ENCODE measurements at places on chromosomes 16 and 17.

GRCh38 chr16:53209429-53209828 lies 154.6 kb downstream of the CHD9 start:
- DNase-seq, result no peak

GRCh38 chr17:78723001-78723796 lies 58.9 kb downstream of the CYTH1 start:
- DNase-seq, result no peak

GRCh38 chr16:8127070-8127469 lies 463.2 kb downstream of the TMEM114 start:
- DNase-seq, result no peak

GRCh38 chr17:77437747-77438146 lies 297.0 kb downstream of the SEC14L1 start:
- DNase-seq, result no peak

- no peak for DNase-seq
Observed at GRCh38 chr16:19008245-19009169, 24.8 kb downstream of the TMC7 start.

Data from stimulated activated CD4-positive, alpha-beta T cell treated with anti-CD3 and anti-CD28 coated beads, Interleukin-4, amount 100 ng/mL, for 24 hours (primary cell).